Iris pigment epithelial cell (primary cell): ENCODE measurements at places on chromosomes 2 and 18.

GRCh38 chr18:79077181-79077580 lies 8.0 kb downstream of the ATP9B start:
- DNase-seq = no peak

DNA sequence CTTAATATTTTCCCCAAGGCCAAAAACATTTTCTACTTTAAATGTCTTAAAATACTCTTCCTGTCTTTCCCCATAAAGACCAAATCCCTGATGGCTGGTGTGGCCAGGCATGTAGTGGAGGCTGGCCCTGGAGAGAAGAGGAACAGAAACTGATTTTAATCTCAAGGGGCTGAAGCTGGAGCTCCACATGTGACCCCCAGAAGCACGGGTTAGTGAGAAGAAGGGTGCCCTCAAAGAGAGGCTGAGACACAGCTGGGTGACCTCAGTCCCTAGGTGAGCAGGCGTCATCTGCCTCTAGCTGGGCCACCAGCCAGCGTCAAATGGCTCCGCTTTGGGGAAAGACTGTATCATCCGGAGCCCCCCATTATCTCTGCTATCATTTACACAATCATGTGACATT lies 19.3 kb upstream of the TMEM18 start:
- DNase-seq = no peak

GRCh38 chr2:149536649-149537048 lies 50.9 kb downstream of the MMADHC start:
- no peak for DNase-seq

GRCh38 chr2:8107621-8108378 lies 574.1 kb upstream of the ID2 start:
- DNase-seq = no peak

DNA sequence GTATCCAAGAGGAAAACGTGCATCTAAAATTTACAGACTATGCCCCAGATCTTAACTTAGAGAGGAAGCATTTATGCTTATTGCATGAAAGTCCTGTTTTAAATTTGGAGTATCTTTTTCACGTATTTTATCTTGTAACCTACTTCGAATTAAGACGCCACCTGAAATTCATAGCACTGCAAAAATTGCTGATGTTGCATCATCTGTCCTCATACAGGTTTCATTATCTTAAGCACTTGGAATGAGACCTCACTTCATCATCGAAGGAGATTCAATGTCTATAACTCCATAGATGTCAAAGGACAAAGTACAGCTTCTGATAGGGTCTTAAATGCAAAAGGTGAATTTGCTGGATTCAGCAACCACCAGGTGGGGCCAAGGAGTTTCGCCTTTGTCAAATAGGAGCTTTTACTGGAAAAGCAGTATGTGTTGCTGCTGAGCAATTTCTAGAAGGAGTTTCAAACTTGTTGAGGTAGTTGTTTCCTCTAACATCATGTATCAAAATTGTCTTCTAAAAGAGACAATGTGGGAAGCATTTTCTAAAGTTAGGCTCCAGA lies 106.4 kb upstream of the CCDC85A start:
- peak; percentile 24 for DNase-seq

GRCh38 chr2:233451950-233452349 lies 97.7 kb downstream of the DGKD start:
- no peak for DNase-seq

DNA sequence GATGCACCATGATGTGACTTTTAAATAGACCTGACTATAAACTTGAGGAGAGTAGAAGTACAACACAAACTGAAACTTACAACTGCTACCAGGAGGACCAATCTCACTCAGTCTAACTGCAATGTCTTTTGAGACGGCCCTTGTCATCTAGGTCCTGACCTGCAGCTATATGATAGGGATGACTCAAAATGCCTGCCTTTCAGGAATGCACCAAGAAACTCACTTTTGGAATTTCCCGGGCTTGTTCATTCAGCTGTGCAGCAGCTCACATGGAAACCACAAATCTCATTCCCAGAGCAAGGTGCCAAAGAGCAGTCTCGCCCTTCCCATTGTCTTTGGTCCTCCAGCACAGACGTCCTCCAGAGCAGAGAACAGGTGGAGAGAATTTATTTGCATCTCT lies 113.7 kb downstream of the SPOPL start:
- peak; percentile 61 for DNase-seq

- DNase-seq = no peak
These were observed 13.2 kb downstream of the ITGB1BP1 start for GRCh38 chr2:9410108-9410507.

DNA sequence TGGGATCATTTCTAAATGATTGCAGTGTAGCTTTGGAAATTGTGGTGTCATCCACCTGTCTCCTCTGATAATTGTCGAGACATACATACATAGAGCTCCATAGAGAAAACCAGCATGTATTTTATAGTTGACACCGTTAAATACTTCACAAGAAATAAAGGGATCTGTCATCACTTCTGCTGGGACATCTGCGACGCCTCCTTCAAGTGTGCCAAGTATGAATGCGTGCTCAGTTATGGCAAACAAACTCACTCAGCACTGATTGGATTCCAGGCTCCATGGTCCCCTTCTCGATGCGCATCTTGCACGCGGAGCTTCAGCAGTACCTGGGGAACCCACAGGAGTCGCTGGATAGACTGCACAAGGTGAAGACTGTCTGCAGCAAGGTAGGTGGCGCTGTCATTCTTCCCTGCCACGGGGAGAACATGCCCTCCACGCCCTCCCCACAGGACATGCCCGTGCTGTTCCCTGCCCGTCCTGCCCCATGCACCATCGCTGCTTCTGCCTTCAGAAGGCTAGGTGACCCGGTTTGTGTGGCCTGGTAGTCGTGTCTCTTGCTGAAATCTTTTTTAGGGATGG lies 64.1 kb downstream of the TRAPPC12 start:
- no peak for DNase-seq

DNA sequence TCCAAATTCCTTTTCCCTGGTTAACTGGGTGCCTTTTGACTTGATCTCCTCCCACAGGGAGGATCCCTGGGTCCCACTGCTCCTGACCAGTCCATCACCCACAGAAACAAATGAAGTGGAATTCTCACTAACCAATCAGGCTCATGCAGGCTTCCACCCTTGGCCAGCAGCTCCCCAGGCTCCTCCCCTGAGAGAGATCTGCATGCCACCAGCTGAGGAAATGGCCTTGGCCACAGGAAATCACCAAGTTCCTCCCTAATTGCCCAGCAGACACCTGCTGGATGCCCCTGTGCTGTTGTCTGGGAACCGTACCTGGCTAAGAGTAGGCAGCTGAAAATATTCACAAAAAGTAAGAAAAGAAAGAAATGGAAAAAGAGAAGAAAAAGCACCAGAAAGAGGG lies 207.4 kb downstream of the NCK2 start:
- no peak for DNase-seq

- DNase-seq = peak; percentile 71
These were observed 21.6 kb upstream of the OTX1 start for GRCh38 chr2:63029058-63029457.

- peak; percentile 9 for DNase-seq
These were observed 320.1 kb downstream of the SLC4A3 start for GRCh38 chr2:219947575-219947974.

DNA sequence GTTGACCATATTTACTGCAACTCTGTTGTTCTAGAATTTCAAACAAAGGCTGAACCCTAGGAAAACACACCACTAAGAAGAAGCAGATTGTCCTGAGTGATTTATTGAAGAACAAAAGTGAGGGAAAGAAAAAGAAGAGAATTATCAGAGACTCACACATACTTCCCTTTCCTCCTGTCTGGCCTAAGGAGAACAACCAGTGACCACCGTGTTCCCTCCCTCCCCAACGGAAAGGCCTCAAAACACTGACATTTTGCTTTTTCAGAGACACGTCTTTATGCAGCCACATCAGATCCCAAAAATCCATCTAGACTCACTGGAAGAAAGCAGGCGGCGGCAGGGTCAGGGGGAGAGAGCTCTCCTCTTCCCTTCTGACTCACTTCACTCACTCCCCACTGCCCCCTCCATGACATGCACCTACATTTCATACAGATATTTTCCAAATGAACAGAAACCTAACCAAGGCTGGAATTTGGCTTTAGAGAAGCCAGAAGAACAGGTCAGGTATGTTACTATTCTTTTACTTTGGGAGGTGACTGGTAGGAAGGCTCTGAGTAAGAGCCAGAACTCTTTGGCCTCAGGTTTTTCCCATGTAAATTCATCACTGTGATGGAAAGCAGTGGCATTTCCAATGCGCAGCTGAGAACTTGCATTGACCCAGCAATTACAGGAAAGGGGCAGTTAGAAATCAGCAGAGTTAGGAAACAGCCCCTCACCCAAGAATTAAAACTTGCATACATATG lies 169.9 kb downstream of the BCL11A start:
- no peak for DNase-seq

DNA sequence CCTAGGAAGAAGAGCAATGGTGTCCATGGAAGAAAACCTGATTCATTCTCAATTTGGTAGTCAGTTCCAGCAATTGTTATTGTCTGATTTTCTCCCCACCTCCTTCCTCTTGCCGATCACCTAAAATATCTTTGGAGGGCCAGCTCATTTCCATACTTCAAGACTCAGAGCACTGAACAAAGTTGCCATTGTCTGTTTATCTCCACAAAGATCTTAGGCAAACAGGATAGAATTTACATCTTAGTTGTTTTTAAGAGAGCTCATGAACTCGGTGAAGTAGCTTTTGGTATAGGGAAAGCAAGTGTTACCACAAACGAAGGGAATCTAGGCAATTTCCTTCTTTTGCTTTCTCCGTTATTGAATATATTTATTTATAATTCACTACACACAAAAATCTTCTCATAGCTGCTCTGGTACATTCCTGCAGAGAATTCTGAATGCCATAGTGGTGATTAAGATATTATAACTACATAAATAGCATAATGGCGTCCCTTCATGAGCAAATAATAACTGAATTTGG lies 41.5 kb upstream of the CHST9 start:
- DNase-seq = peak; percentile 3

DNA sequence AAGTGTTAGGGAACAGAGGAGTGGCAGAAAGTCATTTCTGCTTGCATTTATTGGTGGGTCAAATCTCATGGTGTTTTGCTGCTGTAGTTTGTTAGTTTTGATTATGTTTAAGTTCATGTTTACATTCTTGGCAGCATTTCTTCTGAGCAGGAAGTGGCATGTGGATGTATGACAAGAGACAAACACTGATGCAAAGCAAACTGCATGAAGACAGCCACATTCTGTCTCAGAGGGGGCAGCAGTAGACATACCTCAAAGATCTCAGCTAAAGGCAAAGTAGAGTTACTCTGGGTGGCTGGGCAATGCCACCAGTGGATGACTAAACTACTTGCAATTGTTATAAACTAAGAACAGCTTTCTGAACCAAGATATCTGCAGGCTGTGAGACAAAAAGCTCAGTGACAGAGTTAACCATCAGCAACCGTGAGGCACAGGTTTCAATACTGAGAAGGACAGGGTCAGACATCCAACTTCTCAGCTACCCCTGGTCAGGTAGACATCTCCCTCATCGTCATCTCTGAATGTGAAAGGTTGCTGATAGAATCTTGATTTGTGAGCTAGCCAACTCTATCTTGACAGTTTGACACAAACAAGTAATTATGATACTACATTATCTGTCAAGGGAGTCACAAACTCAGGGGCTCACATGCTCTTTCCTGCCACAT lies 16.4 kb downstream of the GALNT3 start:
- no peak for DNase-seq

GRCh38 chr18:38025433-38026038 lies 459.9 kb upstream of the CELF4 start:
- DNase-seq = peak; percentile 47

- DNase-seq = no peak
These were observed 104.6 kb downstream of the LDLRAD4 start for GRCh38 chr18:13323186-13323585.
